NCI-H1417 (cell line): ENCODE measurements at places on chromosomes 7 and 10.
A peak's percentile ranks its signal among the peaks of the same experiment; 100 is the strongest.

DNA sequence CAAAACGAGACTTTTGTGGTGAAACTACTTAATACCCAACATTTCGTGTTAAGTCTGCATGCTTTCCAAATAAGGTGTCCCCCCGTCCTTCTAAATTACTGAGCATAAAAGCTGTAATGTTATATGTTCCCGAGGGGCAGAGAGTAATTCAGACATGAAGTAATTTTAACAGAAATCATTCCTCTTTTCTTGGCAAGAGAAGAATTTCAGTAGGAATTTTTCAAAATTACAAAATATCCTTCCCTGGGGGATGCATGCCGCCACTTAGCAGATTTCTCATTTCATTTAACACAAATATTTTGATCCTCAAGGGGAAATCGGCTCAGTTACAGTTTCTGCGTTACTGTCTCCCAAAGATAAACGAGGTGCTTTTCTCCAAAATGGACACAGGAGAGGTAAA is 213.2 kb upstream of the RHOBTB1 start:
- no peak for DNase-seq

DNA sequence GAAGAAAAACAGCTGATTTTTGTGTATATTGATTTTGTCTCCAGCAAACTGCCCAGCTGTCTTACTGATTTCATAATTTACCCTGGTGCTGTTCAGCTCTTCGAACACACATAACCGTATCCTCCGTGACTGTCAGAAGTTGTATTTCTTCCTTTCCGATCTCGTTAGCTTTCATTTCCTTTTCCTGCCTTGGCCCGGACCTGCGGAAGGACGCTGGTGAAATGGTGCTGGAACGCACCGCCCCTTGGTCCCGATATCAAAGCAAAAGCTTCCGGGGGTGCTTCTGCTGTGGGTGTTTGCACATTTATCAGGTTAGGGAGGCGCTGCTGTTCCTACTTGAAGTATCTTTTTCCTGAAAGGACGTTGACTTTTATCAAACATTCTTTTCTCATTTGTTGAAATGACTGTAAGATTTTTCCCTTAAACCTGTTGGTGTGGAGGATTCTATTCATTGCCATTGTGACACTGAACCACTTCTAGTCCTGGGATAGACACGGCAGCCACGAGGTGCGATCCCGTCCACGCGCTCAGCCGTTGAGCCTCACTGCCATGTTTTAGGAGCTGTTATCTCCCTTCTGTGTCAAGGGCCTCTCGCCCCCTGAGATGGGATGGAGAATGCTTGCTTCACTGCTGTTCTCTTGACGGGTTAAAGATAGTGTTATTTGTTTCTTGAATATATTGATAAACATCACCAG is 72.6 kb downstream of the FOXL3 start:
- DNase-seq, result no peak

DNA sequence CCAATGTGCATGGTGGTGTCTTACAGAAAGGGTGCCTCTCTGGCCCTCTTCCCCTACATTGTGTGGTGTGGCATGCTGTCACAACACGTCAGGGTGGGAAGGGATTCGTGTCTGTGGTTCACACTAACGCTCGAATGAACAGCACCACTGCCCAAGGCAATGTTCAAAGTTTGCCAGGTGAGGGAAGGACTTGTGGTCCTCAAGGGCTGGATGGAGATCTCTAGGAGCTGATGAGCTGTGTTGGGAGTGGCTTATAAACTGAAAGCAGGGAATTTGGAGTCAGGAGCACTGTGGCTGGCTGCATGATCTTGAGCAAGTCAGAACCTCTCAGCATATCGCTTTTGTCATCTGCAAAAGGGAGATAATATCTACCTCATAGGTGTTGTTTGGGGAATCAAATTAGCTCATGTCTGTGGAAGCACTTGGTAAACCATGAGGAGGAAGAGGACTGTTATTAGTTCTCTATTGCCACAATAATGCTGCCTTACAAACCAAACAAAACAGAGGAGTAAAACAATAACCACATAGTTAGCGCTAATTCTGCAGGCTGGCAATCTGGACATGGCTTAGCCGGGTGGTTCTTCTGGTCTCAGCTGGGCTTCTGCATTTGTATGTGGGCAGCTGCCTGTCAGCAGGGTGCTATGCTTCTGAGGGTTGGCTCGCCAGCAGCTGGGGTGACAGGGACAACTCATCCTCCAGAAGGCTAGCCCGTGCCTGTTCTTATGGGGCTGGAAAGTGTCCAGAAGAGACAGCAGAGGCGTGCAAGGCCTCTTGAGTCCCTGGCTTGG is 22.9 kb upstream of the C10orf105 start:
- no peak for DNase-seq

- DNase-seq, result no peak
These were observed 148.4 kb upstream of the FAM20C start for GRCh38 chr7:43791-44540.

- no peak for DNase-seq
These were observed 28.2 kb downstream of the MINDY4 start for GRCh38 chr7:30799206-30799975.

DNA sequence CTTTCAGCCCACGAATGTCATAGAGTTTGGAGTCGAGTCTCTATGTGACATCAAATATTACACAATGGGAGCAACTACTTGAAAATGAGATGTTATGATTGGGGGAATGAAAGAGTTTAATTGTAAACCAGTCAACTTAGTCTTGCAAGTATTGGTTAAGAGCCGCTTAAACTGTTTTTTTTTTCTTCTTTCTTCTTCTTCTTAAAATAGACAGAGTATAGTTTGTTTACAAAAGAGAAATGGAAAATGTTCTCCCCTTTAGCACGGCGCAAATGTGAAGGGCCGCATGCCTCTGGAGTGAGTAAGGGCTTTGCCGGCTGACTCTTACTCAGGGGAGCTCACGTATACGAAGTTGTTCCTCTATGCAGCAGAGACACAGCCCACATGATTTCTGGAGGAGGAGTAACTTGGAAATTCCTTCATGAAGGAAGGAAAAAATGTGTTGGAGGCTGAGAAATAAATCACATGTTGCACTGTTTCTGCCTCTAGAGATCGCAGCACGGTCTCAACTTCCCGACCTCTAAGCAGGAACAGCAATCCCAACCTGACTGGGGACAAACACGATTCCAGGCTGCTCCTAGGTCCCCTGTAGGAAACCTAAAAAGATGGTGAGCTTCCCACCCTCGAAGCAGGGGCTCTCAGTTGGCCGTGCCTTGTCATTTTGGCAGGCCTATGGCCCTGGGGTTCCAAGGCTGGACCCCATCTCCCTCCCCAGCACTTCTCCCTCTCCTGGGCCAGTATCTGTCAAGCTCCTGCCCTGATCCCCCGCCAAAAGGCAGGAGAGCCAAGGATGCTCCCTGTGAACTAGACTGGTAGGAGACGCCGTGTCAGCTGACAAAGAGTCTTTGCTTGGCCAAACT is 44.8 kb downstream of the MYOF start:
- DNase-seq, result no peak

- DNase-seq, result no peak
These were observed 33.4 kb downstream of the CPXM2 start for GRCh38 chr10:123858077-123858681.

GRCh38 chr7:74280985-74281384 is 8.2 kb upstream of the CLIP2 start:
- no peak for DNase-seq

- DNase-seq, result no peak
These were observed 32.7 kb downstream of the LGI1 start for GRCh38 chr10:93790439-93790838.

GRCh38 chr7:85000735-85001350 is 186.0 kb downstream of the SEMA3D start:
- DNase-seq, result no peak

- peak; percentile 59 for DNase-seq
These were observed 43.1 kb upstream of the LBX1 start for GRCh38 chr10:101272229-101272868.

DNA sequence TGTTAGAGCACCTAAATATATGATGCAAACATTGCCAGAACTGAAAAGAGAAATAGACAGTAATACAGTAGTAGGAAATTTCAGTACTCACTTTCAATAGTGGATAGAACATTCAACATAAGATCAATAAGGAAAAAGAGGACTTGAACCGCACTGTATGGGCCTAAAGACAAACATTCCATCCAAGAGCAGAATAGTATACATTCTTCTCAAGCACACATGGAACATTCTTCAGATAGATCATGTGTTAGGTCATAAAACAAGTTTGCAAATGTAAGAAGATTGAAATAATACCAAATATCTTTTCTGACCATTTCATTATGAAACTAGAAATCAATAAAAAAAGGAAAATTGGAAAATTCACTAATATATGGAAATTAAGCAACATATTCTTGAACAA is 185.4 kb upstream of the FOXP2 start:
- no peak for DNase-seq

- DNase-seq, result no peak
These were observed 30.8 kb downstream of the SLC37A3 start for GRCh38 chr7:140367528-140367927.

GRCh38 chr7:703049-703448 is 23.4 kb upstream of the DNAAF5 start:
- DNase-seq, result no peak

GRCh38 chr7:71860572-71860971 is 551.6 kb downstream of the CALN1 start:
- DNase-seq, result no peak

GRCh38 chr10:98186681-98187080 is 52.2 kb downstream of the R3HCC1L start:
- DNase-seq, result no peak

- no peak for DNase-seq
These were observed 58.3 kb downstream of the MKX start for GRCh38 chr10:27687326-27687725.

DNA sequence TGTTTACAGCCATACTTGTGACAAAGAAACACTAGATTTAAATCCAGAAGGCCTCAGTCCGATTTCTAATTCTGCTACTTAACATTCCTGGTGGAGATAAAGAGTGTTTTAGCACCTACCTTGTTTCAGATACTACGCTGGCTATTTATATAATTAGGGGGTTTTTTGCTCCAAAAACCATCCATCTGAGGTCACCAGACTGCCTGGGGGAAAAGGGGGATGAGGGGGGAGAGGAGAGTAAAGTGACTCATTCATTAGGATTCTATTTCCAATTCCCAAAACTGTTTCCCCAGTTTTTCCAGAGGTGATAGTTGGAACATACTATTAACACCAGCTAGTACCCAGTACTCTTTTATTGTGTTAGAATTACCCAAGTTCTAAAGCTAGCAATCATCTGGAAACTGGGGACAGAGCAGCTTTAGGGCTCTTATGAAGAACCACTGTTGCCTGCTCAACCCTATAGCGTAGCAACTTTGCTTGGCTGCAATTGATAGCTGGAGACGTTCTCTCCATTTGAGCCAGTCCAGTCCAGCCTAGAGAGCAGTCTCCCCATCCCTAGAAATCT is 6.6 kb downstream of the GCC1 start:
- DNase-seq, result no peak

DNA sequence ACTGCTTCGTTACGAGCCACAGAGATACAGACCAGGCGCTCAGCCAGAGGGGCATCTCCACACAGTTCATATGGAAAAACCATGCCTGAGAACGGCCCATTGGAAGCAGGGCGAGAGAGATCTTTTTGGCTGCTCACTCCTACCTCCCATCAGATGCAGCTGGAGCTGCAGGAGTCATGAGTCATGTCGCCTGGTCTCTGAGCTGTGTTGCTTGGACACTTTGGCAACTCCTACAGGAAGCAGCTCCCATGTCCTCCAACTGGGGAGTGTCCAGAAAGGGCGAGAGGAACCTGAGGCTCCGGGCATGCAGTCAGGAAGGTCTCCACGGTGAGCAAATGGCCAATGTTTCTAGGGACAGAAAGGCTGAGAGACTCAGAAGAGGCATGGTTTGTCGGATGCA is 24.9 kb downstream of the INSIG1 start:
- DNase-seq, result no peak
